Upper lobe of left lung (tissue), 6 donors: ENCODE measurements at places on chromosomes 7 and 10. TPM values are rescaled to one million over a fixed set of nuclear protein-coding genes. Genes with fewer than 3 reads are reported as not detected.
A peak's percentile ranks its signal among the peaks of the same experiment; 100 is the strongest.

SLC39A12 gene
- 0.34 TPM for total RNA-seq

GRCh38 chr10:24382979-24383663 lies 174.2 kb downstream of the KIAA1217 start:
- DNase-seq: no peak
- H3K4me1 ChIP-seq: no peaks in the 10 kb centered on the region
- H3K4me3 ChIP-seq: no peak overlapping the region
- no peaks in the 10 kb centered on the region for H3K27me3 ChIP-seq

DNA sequence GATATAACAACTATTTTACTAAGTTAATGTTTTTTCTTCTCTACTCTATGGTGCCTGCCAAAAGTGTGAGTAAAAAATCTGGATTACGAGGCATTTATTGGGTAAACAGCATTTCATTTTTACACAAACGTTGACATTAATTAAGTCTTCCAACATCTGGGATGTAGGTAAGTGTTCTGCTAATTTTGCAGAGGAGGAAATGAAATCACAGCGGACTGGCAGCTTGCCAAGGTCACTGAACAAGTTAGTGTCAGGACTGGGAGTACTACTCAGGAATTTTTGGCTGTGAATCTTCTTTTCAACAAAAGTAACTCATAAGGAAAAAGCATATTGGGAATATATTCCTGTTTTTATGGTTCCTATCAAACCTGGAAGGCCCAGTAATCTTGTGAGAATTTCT lies 612.1 kb upstream of the FZD8 start:
- DNase-seq: peak; percentile 22
- no peaks in the 10 kb centered on the region for H3K27me3 ChIP-seq
- H3K4me1 ChIP-seq: no peaks in the 10 kb centered on the region
- no peaks in the 10 kb centered on the region for H3K36me3 ChIP-seq
- H3K4me3 ChIP-seq: no peak overlapping the region

TEX36 gene
- total RNA-seq: not detected

RRP12 gene
- 38.2 TPM for total RNA-seq

DNA sequence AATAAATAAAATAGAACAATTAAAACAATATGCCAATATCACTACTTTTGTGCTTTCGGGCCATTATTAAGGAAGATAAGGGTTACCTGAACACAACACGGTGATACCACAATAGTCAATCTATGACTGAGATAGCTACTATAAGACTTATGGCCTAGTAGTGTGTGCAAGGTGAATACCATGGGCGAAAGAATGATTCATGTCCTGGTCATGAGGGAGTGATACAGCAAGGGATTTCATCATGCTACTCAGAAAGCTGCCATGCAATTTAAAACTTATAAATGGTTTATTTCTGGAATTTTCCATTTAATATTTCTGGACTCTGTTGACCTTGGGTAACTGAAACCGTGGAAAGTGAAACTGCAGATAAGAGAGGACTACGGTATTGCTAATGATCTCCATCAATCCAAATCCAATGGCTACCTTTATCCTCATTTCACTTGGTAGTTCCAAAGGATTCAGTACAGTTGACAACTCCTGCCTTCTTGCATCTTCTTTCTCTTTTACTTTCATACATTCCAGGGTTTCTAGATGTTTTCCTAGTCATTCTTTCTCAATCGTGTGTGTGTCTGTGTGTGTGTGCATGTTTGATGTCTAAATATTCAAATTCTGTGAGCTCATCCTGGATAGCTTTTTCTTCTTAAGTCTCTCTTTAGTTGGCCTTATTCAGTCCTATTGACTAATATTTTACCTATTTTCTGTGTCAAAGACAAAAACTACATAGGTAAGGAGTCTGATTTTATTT lies 100.5 kb upstream of the MAGI2 start:
- DNase-seq: no peak
- H3K4me3 ChIP-seq: no peak overlapping the region
- H3K27me3 ChIP-seq: no peaks in the 10 kb centered on the region
- H3K27ac ChIP-seq: no peak overlapping the region
- no peaks in the 10 kb centered on the region for H3K4me1 ChIP-seq

DNA sequence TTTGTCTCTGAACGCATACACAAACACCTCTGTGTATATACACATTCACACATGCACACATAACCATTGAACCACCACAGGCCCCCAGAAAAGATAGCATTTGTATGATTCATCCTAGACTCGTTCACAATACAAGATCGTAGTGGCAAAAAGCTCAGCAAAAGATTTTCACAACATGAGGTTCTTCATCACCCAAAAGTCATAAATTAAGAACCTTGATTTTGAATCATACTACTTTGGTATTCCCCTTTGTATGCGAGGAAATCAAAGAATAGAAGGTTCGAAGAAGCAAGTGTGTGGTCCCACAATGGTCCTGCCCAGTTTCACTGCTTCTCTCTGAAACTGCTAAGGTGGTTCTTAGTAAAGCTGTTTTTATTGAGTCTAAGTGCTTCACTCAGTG lies 200.7 kb downstream of the CELF2 start:
- H3K36me3 ChIP-seq: peaks cover 5% of the 10 kb centered on the region
- no peak for DNase-seq
- no peak overlapping the region for H3K4me3 ChIP-seq
- no peak overlapping the region for H3K27ac ChIP-seq

- H3K27me3 ChIP-seq: no peaks in the 10 kb centered on the region
- no peak overlapping the region for H3K4me3 ChIP-seq
- DNase-seq: no peak
- no peaks in the 10 kb centered on the region for H3K36me3 ChIP-seq
- H3K4me1 ChIP-seq: peaks cover 41% of the 10 kb centered on the region
These were observed 5.1 kb downstream of the MTURN start for GRCh38 chr7:30139836-30140384.

ECHDC3 gene
- 77.7 TPM for total RNA-seq

DNA sequence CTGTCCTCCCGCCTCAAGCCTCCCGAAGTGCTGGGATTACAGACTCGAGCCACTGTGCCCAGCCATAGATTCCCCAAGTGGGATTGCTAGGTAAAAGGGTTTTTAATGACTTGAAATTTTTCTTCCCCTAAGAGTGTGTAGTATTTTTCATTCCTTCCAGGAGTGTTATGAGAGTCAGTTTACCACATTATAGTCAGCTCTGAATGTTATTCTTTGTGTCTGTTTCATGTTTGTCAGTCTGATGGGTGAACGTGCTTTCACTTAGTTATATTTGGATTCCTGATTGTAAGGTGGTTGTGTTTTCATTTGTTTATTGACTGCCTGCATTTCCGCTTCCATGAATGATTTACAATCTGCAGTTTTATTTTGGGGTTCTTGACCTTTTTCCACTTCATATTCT lies 6.3 kb downstream of the ZNF212 start:
- H3K27me3 ChIP-seq: no peaks in the 10 kb centered on the region
- peaks cover 5% of the 10 kb centered on the region for H3K4me1 ChIP-seq
- peaks cover 10% of the 10 kb centered on the region for H3K36me3 ChIP-seq
- no peak overlapping the region for H3K27ac ChIP-seq
- DNase-seq: no peak

- H3K4me1 ChIP-seq: no peaks in the 10 kb centered on the region
- no peak for DNase-seq
- no peaks in the 10 kb centered on the region for H3K36me3 ChIP-seq
- H3K4me3 ChIP-seq: no peak overlapping the region
These were observed 80.8 kb upstream of the ADAM12 start for GRCh38 chr10:126468876-126469643.

DNA sequence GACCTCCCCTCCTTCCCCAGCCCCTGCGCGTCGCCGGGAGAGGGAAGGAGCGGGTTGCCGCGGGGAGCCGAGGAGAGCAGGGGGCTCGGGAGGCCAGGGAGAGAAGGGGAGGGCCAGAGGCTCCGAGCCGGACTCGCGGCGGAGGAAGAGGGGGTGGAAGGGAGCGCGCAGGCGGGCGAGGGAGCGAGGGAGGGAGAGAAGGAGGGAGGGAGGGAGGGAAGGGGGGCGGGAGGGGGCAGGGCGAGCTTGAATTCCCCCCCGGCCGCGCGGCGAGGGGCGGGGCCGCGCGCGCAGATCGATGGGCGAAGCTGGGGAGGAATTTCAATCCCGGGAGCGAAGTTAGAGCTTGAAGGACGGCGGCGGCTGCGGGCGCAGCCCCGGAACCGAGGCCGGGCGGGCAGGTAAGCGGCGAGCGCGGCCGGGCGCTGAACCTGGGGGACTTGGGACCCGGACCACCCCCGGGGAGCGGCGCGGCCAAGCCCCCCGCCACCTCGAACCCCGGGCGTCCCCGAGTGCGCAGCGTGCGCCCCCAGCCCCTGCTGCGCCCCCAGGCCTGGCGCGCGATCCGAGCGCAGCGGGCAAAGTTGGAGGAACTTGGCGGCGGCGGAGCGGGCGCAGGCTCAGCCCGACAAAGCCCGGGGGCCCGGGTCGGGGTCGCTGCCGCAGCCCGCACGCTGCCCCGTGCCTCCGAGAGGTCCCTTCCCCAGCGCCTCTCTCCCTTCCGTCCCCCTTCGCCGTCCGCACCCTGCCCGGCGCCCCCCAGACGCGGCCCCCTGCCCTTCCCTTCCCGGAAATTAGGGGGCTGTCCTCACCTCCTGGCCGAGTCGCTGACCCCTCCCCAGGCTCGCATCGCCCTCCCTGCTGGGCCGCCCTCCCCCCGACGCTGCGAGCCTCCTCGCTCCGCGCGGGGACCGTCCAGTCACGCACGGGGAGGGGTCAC lies at the start of gene ELFN1:
Gene ELFN1, plus strand, starts transcription at position 324 of the 940 bp plus-strand sequence. CDS start 74,320 bp downstream, outside the sequence.
- no peak within 1 kb of the TSS for H3K27ac ChIP-seq
- no peaks in the 10 kb centered on the region for H3K36me3 ChIP-seq
- no peak for DNase-seq
- peaks cover 36% of the 10 kb centered on the region for H3K4me1 ChIP-seq
- H3K4me3 ChIP-seq: no peak within 1 kb of the TSS
- H3K27me3 ChIP-seq: peaks cover 80% of the 10 kb centered on the region

TMED4 gene
- 141 TPM for total RNA-seq

- H3K27me3 ChIP-seq: no peaks in the 10 kb centered on the region
- H3K36me3 ChIP-seq: no peaks in the 10 kb centered on the region
- H3K27ac ChIP-seq: no peak overlapping the region
These were observed 50.6 kb upstream of the DUSP5 start for GRCh38 chr10:110446954-110447608.

DNA sequence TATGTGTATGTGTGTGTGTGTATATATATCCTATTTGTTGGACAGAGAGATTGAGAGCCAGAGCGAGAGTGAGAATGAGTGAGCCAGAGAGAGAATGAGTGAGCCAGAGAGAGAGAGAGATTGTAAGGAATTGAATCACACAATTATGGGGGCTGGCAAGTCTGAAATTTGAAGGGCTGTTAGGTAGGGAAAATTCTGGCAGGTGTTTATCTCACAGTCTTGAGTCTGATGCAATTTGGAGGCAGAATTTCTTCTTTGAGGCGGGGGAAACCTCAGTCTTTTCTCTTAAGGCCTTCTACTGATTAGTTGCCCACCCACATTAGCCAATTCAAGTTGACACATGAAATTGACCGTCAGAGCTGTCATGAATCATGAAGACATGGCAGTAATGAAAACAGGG lies 41.0 kb upstream of the WASL start:
- no peaks in the 10 kb centered on the region for H3K36me3 ChIP-seq
- no peak overlapping the region for H3K27ac ChIP-seq
- H3K4me1 ChIP-seq: no peaks in the 10 kb centered on the region
- no peak for DNase-seq
- H3K27me3 ChIP-seq: no peaks in the 10 kb centered on the region

DNA sequence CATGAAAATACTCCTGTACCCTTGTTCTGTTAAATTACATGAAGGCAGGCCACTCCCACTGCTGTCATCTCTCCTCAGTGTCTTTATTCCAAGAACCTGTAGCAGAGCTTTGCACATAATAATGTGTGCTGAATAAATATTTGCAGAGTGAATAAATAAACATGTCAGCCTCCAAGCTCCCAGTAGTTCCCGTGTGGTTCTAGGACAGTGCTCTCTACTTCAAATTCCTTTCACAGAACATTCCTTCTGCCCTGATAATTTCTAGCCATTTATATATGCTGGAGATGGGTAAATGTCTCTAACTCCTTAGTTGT lies 20.3 kb upstream of the HYAL4 start:
- H3K36me3 ChIP-seq: no peaks in the 10 kb centered on the region
- H3K27ac ChIP-seq: no peak overlapping the region
- DNase-seq: no peak
- no peak overlapping the region for H3K4me3 ChIP-seq
- no peaks in the 10 kb centered on the region for H3K27me3 ChIP-seq
- H3K4me1 ChIP-seq: no peaks in the 10 kb centered on the region

WNT16 gene
- not detected for total RNA-seq

GRCh38 chr7:123398921-123399320 lies 135.5 kb downstream of the IQUB start:
- DNase-seq: no peak
- H3K4me3 ChIP-seq: no peak overlapping the region
- no peak overlapping the region for H3K27ac ChIP-seq
- H3K27me3 ChIP-seq: no peaks in the 10 kb centered on the region
- H3K36me3 ChIP-seq: no peaks in the 10 kb centered on the region
- H3K4me1 ChIP-seq: no peaks in the 10 kb centered on the region

GRCh38 chr7:102891693-102892261 lies 21.0 kb upstream of the LRRC17 start:
- H3K27me3 ChIP-seq: no peaks in the 10 kb centered on the region
- H3K4me1 ChIP-seq: peaks cover 11% of the 10 kb centered on the region
- DNase-seq: no peak
- no peak overlapping the region for H3K4me3 ChIP-seq

- no peak for DNase-seq
- no peaks in the 10 kb centered on the region for H3K36me3 ChIP-seq
- no peaks in the 10 kb centered on the region for H3K27me3 ChIP-seq
These were observed 257.1 kb downstream of the KLF6 start for GRCh38 chr10:3527869-3528268.

SRPK2 gene
- 43.9 TPM for total RNA-seq

DNA sequence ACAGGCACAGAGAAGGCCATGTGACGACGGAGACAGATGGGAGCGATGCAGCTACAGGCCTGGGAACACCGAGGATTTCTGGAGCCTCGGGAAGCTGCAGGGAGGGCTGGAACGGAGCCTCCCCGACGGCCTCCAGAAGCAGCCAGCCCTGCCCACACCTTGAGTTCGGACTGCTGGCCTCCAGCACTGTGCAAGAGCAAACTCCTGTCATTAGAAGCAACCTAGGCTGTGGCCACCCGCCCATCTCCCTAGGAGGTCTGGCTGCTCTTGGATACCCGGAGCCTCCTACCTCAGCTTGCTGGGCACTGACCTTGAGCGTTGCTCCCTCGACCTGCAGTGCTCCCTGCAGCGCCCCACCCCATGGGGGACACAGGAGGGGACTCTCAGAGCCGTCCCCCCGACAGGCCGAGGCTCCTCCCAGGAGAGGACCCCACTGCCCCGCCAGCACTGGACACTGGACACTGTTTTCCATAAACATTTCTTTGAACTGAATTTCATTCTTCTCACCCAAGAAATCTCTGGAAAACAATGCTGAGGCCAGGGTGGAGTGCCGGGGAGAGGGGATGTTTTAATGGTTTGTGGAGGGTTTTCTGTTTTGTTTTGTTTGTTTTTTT lies 22.5 kb upstream of the TNRC18 start:
- no peaks in the 10 kb centered on the region for H3K36me3 ChIP-seq
- DNase-seq: no peak
- peaks cover 3% of the 10 kb centered on the region for H3K4me1 ChIP-seq
- H3K27ac ChIP-seq: no peak overlapping the region
- no peaks in the 10 kb centered on the region for H3K27me3 ChIP-seq

PRSS37 gene
- not detected for total RNA-seq

LMOD2 gene
- not detected for total RNA-seq

AHR gene
- total RNA-seq: 83.8 TPM

TFEC gene
- total RNA-seq: 21.0 TPM

GRCh38 chr7:139948587-139949335 lies 114.0 kb downstream of the PARP12 start:
- no peaks in the 10 kb centered on the region for H3K27me3 ChIP-seq
- no peak overlapping the region for H3K27ac ChIP-seq
- H3K36me3 ChIP-seq: no peaks in the 10 kb centered on the region
- H3K4me3 ChIP-seq: no peak overlapping the region
- no peaks in the 10 kb centered on the region for H3K4me1 ChIP-seq
- no peak for DNase-seq
